NCI-H187 treated with DMSO at 0.1 percent for 48 hours (cell line): ENCODE measurements at places on chromosomes 6 and 20.

DNA sequence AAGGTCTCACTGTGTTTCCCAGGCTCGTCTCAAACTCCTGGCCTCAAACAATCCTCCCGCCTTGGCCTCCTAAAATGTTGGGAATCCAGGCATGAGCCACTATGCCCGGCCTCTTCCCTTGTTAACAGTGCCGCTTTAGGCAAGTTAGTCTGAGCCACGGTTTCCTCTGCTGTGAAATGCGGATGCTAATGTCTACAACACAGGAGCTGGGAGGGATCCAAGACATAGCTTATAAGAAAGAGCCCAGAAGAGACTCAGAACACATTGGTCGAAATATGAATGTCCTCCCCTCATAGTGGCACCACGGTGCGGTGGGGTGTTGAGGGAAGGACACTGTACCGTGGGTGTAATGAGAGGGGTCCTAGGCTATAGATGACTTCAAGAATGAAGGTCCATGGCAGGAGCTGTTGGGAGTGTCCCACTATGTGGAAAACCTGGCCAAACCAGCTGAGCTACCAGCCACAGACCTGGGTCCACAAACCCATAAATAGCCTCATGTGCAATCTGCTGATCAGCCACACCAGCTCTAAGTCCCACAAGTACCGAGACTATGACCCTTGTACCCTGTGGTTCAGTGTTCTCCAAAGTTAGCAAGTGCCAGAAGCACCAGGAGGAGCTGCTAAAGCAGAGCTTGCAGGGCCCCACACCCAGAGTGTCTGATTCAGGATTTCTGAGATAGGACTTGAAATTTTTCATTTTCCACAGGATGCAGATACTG, 57.8 kb upstream of the ZFAND3 start:
- no peak for DNase-seq

GRCh38 chr6:14222956-14223355, 105.4 kb downstream of the CD83 start:
- DNase-seq, result no peak

DNA sequence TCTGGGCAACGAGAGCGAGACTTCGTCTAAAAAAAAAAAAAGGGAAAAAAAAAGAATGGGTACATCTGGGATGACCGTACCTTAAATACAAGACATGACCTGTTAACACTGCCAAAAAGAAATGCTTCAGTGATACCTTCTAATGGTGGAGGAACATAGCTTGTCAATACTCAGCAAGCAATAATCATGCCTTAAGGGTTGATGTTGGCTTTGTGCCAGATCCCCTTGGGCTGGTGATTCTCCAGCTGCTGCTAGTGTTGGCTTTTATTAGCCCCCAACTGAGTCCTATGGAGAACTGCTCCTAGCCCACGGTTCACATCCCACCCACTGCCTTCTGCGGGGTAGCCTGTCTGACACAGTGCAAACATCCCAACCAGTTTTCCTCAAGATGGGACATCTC, 134.9 kb downstream of the PLCB1 start:
- no peak for DNase-seq

GRCh38 chr20:31560094-31560745, 44.9 kb upstream of the ID1 start:
- no peak for DNase-seq

DNA sequence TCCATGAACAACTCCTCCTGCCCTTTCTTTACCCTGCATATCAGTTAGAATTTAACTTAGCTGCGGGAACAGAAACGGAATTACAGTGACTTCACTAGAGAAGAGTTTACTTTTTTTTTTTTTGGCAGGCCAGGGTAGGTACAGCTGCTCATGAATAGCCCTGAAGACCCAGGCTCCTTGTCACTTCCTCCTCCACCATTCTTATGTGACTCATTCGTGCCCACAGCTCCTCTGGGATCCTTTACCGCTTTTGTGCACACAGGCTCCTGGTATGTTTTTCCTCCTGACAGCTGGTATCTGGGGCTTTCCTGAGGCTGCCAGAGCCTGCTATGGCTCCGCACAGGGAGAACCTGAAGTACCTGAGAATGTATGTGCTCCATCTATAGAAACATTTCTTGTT, 3.9 kb upstream of the KCNS1 start:
- no peak for DNase-seq

DNA sequence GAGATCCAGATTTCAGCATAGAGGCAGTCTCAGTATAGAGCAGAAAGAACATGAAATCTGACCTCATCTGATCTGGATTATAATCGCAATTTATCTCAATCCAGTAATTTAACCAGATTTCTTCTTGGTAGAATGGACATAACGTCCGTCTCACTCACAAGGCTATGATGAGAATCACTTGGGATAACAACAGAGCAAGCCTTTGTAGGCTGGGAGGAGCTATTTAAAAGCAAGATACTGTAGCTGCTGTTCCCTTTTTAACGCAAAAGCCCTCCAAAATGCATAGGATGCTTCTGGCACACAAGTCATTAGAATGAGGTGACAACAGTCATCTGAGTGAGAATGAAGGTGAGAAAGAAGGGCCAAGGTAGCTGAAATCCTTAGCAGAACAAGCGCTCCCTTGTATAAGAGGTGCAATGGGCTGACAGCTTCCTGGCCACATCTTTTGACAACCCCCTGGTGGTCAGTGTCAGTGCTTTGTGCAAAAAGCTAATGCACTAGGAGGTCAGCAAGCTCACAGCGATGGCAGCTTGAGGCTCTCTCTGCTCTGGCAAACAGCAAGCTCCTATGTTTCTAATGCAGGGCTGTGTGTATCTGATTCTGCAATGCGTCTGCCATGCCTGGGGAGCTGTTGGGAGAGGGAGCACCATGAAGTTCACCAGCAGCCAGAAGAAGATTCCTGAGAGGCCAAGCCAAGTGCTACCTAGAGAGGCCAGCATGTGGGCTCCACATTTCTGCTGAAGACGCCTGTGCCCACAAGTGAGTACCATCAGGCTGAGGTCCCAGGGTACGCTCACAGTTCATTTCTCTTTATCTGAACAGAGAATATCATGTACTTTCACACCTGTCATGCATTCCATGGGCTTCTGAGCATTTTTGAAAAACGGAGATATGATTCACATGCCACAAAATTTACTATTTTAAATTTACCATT, 16.2 kb downstream of the METTL24 start:
- DNase-seq, result no peak

GRCh38 chr6:92114091-92114675, 1305.2 kb downstream of the EPHA7 start:
- DNase-seq, result no peak

- DNase-seq, result no peak
Observed at GRCh38 chr20:41513829-41514228, 104.3 kb downstream of the CHD6 start.

DNA sequence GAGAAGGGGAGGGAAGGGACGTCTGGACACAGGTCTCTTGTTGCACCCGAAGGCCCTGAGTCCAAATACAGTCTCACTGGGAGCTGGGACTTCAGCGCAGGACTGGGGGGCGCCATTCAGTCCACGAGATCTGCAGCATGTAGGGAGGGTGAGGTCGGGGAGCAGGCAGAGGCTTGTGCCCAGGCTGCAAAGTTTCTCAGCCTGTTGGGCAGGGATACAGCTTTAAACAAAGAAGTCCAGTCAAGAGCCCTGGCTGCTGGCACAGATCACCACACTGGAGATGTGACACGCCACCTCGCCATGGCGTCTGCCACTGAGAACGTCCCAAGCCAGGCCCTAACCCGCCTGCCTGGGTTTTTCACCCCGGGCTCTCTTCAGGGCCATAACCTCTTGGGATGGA, 256.6 kb downstream of the DLL1 start:
- DNase-seq, result no peak

- DNase-seq, result no peak
Observed at GRCh38 chr20:33881989-33882388, 70.8 kb downstream of the CHMP4B start.

GRCh38 chr20:62922451-62922921, 3.8 kb downstream of the DIDO1 start:
- DNase-seq, result no peak

DNA sequence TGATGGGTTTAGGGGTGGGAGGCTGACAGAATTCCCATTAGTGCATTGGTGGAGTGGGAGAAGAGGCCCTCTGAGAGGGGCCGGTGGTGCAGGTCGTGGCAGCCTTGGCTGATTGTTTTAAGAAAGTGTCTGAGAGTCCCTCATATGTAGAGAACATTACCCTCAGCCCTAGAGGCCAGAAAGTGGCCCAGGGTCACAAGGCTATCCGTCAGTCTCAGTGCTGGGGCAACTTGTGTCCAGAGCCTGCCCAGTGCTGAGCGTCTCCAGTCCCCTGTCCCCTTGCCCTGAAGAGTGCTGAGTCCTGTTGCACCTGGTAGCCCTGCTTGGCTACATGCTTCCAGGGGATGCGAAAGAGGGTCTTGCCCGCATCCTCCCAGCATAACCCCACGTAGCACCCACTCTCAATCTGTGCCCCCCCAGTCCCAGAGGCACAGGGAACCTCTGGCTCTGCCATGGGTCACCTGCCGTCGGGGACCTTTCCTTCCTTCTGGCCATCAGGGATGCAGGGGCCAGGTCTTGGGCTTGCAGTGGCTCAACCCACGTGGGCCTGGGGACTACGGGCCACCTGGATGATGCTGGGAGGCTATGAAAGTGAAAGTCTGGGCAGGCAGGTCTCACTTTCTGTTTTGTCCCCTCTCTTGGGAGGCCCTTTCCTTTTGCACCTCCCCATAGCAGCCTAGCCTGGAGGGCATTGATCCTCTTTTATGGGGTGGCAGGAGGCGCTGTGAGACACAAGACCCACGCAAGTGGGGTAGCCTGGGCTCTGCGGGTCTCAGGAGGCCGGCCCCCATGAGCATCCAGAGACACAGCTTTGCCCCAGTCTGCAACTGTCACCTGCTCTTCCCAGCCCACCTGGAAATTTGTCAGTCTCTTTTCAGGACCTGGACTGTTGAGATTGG, 12.2 kb downstream of the DUSP15 start:
- no peak for DNase-seq

- DNase-seq, result no peak
Observed at GRCh38 chr6:33672808-33673207, 38.7 kb downstream of the UQCC2 start.
